ENCODE measurements at places on chromosomes 1 and 21. TPM values are rescaled to one million over a fixed set of nuclear protein-coding genes. Genes with fewer than 3 reads are reported as not detected.

The TMEM53 gene
- 5.5 TPM for total RNA-seq

The HTR6 gene
- not detected for total RNA-seq

The DMRTA2 gene
- total RNA-seq, result not detected

- no peak for ATAC-seq
Measured at GRCh38 chr21:25494804-25495203, 112.5 kb downstream of the MRPL39 start.

The MYCL gene
- total RNA-seq, result 1.2 TPM

All from gastroesophageal sphincter (tissue), 4 donors.